Stimulated activated CD4-positive, alpha-beta T cell treated with anti-CD3 and anti-CD28 coated beads, Interleukin-4, amount 100 ng/mL, for 1 hour (primary cell): ENCODE measurements at places on chromosomes 16 and 17.

DNA sequence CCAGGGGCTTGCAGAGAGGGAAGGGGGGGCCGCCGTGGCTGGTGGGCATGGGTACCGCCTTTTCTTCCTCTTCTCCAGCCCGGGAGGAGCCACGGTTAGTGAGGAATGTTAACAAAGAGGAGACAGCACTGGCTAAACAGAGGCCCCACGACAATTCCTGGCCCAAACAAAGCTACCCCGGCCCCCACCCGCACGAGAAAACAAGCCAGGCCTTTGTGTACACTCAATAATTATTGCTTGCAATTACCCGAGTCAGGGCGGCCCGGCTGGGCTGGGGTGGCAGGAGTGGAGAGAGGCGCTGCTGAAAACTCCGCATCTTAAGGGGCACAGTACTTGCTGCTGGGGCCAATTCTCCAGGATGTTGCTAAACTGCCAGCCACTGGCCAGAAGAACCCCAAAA is 56.4 kb downstream of the IRX5 start:
- DNase-seq = no peak

DNA sequence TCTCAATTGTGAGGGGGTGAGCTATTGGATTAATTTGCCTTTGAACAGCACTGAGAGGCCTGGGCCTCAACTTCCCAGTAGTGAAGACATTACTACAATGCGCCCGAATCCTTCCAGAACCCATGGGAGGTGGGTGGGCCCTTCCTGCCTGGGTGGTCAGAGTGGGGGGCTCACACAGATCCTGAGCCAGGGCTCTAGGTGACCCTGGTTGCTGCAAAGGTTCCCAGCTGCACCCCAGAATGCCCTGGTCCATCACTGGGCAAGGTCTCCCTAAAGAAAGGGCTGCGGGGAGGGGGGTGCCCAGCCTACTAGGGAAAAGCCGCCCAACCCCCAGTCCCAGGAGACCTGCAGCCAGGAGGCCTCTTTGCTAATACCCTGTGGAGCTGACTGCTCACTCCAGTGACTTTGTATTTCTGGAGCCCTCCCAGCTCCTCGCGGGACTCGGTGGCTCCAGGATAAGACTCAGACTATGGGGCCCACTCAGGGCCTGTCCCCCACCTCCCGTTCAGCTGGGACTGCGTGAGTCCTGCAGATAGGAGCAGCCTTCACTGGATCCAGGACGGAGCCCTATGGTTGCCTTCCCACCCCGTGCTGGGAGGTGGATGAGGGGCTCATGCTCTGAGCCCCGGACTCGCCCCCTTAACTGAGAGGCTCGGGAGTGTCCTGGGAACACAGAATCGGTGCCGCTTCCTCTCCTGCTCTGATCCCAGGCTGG is 40.2 kb downstream of the SLC7A5 start:
- DNase-seq = no peak

GRCh38 chr17:76048025-76048605 is 21.0 kb upstream of the EVPL start:
- DNase-seq = no peak

- peak; percentile 90 for DNase-seq
Observed at GRCh38 chr17:28710861-28711722, 596 bp downstream of the PROCA1 start.

GRCh38 chr17:32955155-32955554 is 27.2 kb downstream of the TMEM98 start:
- DNase-seq = no peak

DNA sequence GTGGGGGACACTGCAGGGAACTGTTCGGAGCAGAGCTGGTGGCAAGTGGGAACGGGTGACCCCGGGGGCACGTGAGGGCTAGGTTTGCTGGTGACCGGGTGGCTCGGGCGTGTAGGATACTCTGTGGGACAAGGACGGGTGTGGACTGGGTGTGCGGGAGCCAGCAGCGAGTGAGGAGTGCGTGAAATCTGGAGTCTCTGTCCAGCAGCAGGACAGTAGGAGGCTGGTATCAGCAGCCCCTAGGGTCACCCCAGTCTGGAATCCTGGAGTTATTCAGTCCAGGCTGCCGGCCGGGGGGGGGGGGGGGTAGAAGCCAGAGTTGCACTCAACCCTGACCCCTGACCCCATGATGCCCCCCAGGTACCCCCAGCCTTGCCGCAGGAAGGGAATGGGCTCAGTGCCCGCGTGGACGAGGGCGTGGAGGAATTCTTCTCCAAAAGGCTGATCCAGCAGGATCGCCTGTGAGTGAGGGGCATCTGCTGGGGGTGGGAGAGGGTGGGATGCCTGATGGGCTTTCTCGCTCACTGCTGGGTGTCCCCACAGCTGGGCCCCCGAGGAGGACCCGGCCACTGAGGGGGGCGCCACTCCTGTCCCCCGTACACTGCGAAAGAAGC is 6.2 kb downstream of the ACD start:
- no peak for DNase-seq

- no peak for DNase-seq
Observed at GRCh38 chr16:55123652-55124051, 193.0 kb downstream of the IRX5 start.

DNA sequence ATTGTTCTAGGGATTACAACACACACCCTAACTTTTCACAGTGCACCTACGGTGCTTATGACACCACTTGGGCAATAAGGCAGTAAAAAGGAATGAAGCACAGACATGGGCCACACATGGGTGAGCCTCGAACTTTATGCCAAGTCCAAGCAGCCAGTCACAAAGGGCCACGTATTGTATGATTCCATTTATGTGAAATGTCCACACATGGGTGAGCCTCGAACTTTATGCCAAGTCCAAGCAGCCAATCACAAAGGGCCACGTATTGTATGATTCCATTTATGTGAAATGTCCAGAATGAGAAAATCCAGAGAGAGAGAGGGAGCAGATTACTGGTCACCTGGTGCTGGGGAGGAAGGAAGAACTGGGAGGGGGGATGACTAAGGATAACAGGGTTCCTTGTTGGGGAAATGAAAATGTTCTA is 22.2 kb downstream of the RMI2 start:
- no peak for DNase-seq

DNA sequence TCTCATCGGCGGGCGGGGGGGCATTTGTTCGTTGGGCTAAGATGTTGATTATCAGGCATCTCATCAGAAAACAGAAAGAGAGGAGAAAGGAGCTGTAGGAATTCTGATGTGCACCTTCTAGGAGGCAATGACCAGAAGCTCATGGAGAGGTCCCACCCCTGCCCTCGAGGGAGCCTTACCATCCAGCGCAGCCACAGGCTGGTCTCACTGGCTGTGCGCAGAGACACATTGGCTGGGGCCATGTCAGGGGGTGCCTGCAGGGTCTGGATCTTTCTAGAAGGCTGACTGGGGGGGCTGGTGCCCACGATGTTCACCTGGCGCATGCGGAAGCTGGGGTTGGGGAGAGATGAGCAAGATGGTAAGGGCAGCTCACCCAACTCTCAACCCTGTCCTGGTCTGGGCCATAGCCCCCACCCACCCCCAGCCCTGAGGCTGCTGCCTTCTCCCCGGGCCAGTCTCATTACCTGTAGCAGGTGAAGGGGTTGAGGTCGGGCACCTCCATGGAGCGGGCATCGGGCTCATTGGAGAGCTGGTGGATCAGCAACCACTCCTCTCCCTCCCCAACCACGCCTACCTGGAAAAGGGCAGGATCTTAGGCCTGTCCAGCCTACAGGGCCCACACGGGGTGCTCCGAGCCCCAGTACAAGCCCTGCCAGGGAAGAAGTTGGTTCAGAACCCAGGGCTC is 86.2 kb upstream of the CDC42EP4 start:
- no peak for DNase-seq

- DNase-seq = no peak
Observed at GRCh38 chr17:45121055-45121454, 11.3 kb downstream of the PLCD3 start.

GRCh38 chr17:32882734-32883133 is 5.8 kb upstream of the MYO1D start:
- DNase-seq = no peak
